ENCODE measurements at places on chromosomes 16 and 17.
A peak's percentile ranks its signal among the peaks of the same experiment; 100 is the strongest.

DNA sequence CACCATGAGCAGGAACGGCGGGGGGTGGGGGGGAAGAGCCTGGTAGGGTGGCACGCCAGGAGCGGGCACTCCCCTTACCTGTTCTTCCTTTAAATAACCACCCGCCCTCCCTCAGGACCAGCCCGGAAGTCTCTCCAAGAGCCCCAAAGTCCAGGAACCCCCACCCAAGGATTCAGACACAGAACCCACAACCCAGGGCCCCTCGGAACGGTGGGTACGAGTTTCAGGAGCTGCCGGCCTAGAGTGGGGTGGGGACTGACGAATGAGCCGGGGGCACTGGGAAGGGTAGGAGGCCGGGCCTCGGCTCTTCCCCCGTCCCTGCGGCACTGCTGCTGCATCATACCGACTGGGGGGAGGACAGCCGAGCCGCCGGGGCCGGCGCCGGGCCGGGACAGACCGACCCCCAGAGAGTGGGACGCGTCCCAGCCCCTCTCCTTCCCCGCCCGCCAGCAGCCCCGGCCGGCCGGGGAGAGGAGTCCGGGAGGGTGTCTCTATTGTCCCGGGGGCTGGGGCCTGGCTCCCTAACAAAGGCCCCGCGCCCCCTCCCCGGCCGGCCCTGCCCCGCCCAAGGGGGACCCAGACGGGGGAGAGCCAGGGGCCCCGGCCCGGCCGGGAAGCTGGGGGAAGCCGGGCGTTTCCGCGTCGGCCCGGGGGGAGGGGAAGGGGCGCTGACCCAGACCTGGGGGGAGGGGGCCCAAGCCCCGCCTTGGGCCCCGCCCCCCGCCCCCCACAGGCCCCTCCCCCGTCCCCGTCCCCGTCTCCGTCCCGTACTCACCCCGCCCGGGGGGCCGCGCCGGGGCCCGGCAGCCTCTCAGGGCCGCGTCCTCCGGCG lies 747 bp downstream of the ATXN7L3 start:
- peak; percentile 65 for DNase-seq
- H3K4me1 ChIP-seq = peaks cover 13% of the 10 kb centered on the region
- peak overlapping the region; percentile 98 for H3K27ac ChIP-seq
- no peaks in the 10 kb centered on the region for H3K27me3 ChIP-seq
- H3K36me3 ChIP-seq = peaks cover 40% of the 10 kb centered on the region

DNA sequence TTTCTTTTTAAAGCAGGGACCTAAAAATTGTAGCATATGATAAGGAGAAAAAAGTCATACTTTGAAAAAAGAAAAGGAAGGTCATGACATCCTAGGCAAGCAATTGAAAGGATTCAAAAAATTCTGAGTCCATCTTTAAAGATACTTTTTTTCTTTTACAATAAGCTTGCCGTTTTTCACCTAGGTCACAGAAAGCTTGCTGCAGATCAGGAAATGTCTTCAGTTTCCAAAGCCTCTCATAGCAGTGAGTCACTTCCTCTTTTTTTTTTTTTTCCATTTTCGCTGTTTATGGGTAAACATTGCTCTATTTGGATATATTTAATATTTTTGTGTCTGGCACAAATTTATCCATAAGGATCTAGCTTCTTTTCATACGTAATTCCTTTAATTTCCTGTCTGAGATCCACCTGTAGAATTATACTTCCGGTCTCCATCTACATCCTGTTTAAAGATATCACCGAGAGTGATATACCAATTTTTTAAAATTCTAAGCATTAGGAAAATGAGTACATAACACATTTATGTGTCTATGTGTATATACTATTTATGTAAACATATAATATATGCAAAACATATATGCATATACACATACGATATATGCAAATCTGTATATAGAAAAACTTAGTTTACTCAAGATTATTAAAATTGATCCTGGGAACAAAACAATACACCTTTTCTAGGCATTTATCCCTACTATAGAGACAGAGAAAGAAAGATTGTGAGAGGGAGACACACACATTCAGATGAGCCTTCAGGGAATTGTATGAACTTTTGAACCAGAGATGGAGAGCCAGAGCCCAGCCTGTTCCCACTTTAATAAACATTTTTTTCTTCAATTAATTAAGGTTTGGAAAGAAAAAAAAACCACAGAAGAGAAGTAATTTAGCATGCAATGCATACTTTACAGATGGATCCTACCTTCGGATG lies 134.4 kb downstream of the SKAP1 start:
- DNase-seq = no peak
- no peaks in the 10 kb centered on the region for H3K4me1 ChIP-seq
- H3K4me3 ChIP-seq = no peak overlapping the region
- H3K36me3 ChIP-seq = no peaks in the 10 kb centered on the region
- H3K27ac ChIP-seq = no peak overlapping the region
- peaks cover 41% of the 10 kb centered on the region for H3K27me3 ChIP-seq

DNA sequence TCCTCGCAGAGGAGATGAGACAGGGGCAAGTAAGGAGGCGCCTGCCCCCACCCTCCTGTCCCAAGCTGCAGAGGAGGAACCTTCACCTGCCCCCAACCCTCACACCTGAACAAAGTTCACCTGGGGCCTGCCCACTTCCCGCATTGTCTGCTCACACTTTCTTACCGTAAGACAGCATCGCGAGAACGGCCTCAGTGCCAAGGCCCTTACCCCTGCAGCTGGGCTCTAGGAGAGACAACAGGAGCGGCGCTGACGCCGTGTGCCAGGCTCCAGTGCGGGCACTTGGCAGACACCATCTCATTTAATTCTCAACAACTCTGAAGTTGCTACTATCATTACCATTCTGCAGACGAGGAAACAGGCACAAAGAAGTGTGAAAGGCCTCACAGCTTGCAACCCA lies 4.1 kb downstream of the NAT9 start:
- H3K36me3 ChIP-seq = peaks cover 32% of the 10 kb centered on the region
- no peak for DNase-seq
- no peak overlapping the region for H3K4me3 ChIP-seq
- H3K27me3 ChIP-seq = no peaks in the 10 kb centered on the region

GRCh38 chr17:28889996-28890395 lies 7.5 kb downstream of the FLOT2 start:
- H3K27me3 ChIP-seq = no peaks in the 10 kb centered on the region
- no peak overlapping the region for H3K4me3 ChIP-seq
- H3K4me1 ChIP-seq = peaks cover 18% of the 10 kb centered on the region
- H3K27ac ChIP-seq = no peak overlapping the region

DNA sequence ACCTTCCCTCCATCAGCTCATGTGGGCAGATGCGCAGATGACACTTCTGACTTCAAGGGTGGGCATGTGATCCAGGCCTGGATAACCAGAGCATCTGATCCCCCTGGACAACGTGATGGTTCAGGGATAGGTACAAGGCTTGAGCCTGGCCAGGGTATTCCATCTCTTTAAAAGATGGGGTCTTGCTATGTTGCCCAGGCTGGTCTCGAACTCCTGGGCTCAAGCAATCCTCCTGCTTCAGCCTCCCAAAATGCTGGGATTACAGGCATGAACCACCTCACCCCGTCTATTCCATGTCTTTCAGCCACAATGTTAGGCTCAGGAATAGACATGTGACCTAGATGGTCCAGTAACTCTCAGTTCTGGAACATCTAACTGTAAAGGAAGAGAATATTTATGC lies 20.8 kb downstream of the CRYM start:
- no peak overlapping the region for H3K27ac ChIP-seq
- H3K4me1 ChIP-seq = no peaks in the 10 kb centered on the region

- DNase-seq = no peak
- H3K4me3 ChIP-seq = no peak overlapping the region
- no peak overlapping the region for H3K27ac ChIP-seq
These were observed 17.4 kb downstream of the LASP1NB start for GRCh38 chr17:38942696-38943334.

GRCh38 chr16:1580956-1581355 lies 30.9 kb downstream of the IFT140 start:
- H3K36me3 ChIP-seq = peaks cover 80% of the 10 kb centered on the region
- H3K4me1 ChIP-seq = peaks cover 16% of the 10 kb centered on the region
- no peak overlapping the region for H3K27ac ChIP-seq
- DNase-seq = no peak
- no peak overlapping the region for H3K4me3 ChIP-seq
- H3K27me3 ChIP-seq = no peaks in the 10 kb centered on the region

DNA sequence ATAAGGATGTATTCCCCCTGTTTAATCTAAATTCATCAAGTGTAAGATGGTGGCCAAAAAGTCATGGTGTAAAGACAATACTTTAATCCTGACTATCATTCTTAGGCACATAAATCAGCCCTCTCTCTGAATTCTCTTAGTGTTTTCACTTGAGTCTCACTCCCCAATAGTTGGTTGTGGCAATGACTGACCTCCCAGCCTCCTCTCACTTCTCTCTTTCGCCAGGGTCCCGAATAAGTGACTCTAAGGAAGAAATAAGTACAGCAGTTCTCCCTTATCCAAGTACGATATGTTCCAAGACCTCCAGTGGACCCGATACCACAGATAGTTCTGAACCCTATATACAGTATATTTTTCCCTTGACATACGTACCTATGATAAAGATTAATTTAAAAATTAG lies 335.3 kb downstream of the MAF start:
- H3K27me3 ChIP-seq = no peaks in the 10 kb centered on the region
- no peaks in the 10 kb centered on the region for H3K36me3 ChIP-seq
- H3K4me1 ChIP-seq = no peaks in the 10 kb centered on the region
- no peak overlapping the region for H3K4me3 ChIP-seq

- H3K27ac ChIP-seq = no peak overlapping the region
- no peaks in the 10 kb centered on the region for H3K27me3 ChIP-seq
- peaks cover 10% of the 10 kb centered on the region for H3K4me1 ChIP-seq
- no peaks in the 10 kb centered on the region for H3K36me3 ChIP-seq
- H3K4me3 ChIP-seq = no peak overlapping the region
- peak; percentile 45 for DNase-seq
These were observed 27.1 kb upstream of the SNN start for GRCh38 chr16:11640987-11641817.

DNA sequence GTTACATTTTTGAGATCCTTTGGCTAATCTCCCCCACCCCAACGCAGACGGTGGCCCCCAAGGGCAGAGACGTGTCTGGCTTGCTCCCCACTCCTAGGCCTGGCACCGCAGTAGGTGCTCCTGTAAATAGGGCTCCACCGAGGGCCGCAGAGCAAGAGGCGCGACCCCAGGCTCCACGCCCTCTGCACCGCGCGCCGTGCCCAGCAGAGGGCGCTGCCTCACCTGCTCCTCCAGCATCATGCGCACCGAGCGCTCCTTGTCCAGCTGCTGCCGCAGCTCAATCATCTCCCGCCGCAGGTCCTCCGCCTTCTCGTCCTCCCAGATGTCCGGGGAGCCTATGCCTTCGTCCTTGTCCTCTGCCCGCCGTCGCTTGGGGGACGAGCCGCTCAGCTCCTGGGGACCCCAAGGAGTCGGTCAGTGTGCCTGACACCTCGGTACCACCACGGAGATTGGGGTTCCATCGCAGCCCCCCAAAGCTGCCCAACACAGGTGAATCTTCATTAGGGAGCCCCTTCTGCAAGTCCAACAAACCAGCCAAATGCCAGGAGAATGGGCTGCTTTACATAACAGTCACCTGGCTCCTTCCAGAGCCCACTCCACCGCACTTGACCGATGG lies 11.2 kb downstream of the TFAP4 start:
- H3K27ac ChIP-seq = no peak overlapping the region
- H3K36me3 ChIP-seq = peaks cover 61% of the 10 kb centered on the region
- peaks cover 8% of the 10 kb centered on the region for H3K4me1 ChIP-seq
- no peaks in the 10 kb centered on the region for H3K27me3 ChIP-seq
- no peak overlapping the region for H3K4me3 ChIP-seq

GRCh38 chr16:85733155-85733838 lies 17.6 kb downstream of the C16orf74 start:
- peaks cover 11% of the 10 kb centered on the region for H3K4me1 ChIP-seq
- no peaks in the 10 kb centered on the region for H3K36me3 ChIP-seq
- H3K4me3 ChIP-seq = no peak overlapping the region
- no peak overlapping the region for H3K27ac ChIP-seq
- DNase-seq = no peak

DNA sequence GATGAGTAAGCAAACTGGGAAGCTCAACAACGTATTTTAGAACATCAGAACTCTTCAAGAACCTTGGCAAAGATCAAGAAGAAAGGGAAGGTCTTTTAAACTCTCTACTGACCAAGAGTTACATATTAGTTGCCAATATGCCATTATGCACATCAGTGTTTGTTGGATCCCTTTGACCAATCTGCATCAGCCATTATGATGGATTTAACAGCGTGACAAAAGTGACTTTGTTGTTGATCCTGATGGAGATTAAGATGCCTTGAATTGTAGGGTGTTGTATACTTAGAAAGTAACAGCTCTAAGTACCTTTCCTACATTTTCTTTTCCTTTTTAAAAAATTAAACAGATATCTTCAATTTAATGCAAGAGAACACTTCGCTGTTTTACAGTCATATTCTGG lies 108.5 kb downstream of the CA4 start:
- no peak overlapping the region for H3K4me3 ChIP-seq
- H3K27ac ChIP-seq = no peak overlapping the region
- H3K36me3 ChIP-seq = peaks cover 4% of the 10 kb centered on the region
- H3K4me1 ChIP-seq = no peaks in the 10 kb centered on the region

DNA sequence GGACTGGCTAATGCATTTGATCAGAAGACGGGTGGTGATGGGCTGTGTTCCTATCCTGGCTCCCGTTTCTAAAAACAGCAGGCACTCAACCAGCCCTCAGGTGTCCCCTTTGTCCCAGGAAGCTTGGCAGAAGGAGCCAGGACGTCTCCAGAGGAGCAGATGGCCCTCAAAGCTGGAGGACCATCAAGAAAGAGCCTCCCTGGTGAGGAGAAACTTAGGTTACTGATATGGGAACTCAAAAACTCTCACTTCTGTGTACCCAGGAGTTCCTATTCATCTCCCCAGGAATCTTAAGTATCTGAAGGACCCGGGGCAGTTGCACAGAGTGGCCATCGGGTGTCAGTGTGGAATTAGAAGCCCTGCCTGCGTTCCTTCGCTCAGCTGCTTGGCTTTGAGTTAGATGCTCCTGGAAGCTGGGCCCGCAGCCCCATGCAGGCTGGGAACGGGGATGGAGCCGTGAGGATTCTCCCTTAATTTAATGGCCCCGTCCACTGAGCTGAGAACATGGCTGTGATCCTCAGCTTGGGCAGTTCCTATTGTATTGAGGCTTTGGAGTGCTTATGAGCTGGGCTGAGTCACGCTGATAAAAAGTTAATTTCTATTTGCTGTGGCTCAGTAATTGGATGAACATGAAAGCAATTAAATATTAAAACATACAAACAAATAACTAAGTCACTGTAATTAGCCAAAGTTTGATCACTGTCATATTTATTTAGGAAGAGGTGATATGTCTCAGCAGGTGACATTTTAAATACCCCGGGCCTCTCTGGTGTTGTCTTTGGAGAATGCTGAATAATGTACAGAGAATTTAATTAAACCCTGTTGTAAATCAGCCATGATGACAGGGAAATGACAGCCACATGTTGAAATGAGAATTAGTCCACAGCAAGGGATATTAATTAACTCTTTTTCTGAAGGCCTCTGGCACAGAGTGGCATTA lies 402.1 kb downstream of the SEC14L1 start:
- no peak overlapping the region for H3K4me3 ChIP-seq
- H3K27me3 ChIP-seq = peaks cover 8% of the 10 kb centered on the region
- H3K36me3 ChIP-seq = no peaks in the 10 kb centered on the region
- DNase-seq = peak; percentile 85
- H3K27ac ChIP-seq = peak overlapping the region; percentile 38
